Activated naive CD4-positive, alpha-beta T cell treated with anti-CD3 and anti-CD28 coated beads for 36 hours (primary cell): ENCODE measurements at places on chromosomes 5 and 9. TPM values are rescaled to one million over a fixed set of nuclear protein-coding genes. Genes with fewer than 3 reads are reported as not detected.

DNA sequence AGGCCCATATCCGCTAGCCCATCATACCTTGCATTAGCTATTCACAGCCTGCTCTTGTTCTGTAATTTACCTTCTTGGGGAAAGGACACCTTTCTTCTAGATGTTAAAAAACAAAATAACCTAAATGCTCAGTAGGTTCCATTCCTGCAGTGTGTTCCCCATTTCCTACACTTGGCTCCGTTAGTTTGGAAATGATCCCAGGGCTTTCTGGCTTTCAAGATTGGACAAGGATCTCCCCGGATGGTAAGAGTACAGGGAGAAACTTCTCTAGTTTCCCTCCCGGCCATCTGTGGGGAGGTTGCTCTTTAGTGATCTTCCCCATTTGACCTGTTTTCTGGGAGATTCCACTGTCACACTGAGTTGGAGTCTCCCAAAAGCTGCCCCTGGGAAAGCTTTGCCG, 27.3 kb upstream of the STC2 start:
- H3K4me3 ChIP-seq: no peak overlapping the region
- H3K4me1 ChIP-seq: no peaks in the 10 kb centered on the region
- H3K36me3 ChIP-seq: no peaks in the 10 kb centered on the region
- H3K27ac ChIP-seq: no peak overlapping the region

DNA sequence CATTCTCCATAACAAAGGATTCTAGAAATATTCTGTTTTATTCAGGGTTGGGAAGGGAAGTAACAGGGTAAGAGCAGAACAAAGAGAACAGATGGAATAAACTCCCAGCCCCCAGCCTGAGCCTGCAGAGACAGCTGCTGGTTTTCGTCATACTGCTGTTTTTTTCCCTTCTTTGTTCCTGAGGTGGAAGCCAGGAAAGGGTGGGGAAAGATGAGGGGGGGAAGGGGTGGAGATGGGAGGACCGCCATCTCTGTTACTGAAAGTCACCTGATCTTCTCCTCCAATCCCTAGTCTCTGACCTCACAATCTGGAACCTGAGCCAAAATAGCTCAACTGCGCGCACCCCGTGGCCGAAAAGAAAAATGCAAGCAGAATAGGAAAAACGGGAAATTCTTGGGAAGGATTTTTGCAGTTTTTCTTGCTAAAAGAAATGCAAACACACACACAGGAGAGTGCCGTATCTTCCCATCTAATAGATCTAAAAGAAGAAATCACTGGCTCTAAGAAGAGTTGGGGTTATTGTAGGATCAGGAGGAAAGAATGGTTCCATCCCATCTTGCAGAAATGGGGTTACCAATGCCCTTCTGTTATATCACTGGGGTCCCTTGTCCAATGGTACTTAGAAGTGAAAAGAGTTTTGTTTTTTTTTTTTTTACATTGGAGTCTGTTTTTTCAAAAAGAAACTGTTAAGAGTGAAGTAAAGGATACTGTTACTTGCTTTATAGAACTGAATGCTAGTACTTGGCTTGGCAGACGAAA, 57.9 kb downstream of the DIAPH1 start:
- peaks cover 35% of the 10 kb centered on the region for H3K4me1 ChIP-seq
- no peaks in the 10 kb centered on the region for H3K27me3 ChIP-seq
- no peak overlapping the region for H3K4me3 ChIP-seq
- peak overlapping the region; percentile 30 for H3K27ac ChIP-seq
- peak; percentile 7 for DNase-seq

LCP2 gene
- total RNA-seq: 122 TPM

BAAT gene
- total RNA-seq: not detected

DNA sequence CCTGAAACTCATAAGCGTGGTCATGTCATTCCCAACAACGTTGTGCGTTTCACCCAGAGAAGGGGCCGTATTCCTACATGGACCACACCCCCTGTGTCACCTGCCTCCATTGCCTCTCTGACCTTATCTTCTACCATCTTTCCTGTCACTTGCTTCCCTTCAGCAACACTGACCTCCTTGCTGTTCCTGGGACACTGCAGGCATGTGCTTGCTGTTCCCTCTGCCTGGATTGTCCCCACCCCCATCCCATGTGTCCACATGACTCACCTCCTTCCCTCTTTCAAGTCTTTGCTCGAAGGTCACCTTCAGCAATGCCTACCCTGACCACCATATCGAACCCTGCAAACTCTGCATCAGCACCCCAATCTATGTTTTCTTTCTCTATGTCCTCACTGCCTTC, 133.2 kb upstream of the ZNF618 start:
- no peak for DNase-seq
- peaks cover 13% of the 10 kb centered on the region for H3K27me3 ChIP-seq
- no peak overlapping the region for H3K4me3 ChIP-seq
- no peaks in the 10 kb centered on the region for H3K4me1 ChIP-seq
- no peaks in the 10 kb centered on the region for H3K36me3 ChIP-seq
- H3K27ac ChIP-seq: no peak overlapping the region

- H3K36me3 ChIP-seq: no peaks in the 10 kb centered on the region
- H3K4me1 ChIP-seq: no peaks in the 10 kb centered on the region
- no peak for DNase-seq
Measured at GRCh38 chr5:178337334-178337741, 104.7 kb upstream of the PHYKPL start.

- H3K27me3 ChIP-seq: peaks cover 75% of the 10 kb centered on the region
- H3K4me3 ChIP-seq: peak overlapping the region; percentile 52
- no peaks in the 10 kb centered on the region for H3K36me3 ChIP-seq
Measured at GRCh38 chr5:116575326-116576052, 866 bp upstream of the SEMA6A start.

DNA sequence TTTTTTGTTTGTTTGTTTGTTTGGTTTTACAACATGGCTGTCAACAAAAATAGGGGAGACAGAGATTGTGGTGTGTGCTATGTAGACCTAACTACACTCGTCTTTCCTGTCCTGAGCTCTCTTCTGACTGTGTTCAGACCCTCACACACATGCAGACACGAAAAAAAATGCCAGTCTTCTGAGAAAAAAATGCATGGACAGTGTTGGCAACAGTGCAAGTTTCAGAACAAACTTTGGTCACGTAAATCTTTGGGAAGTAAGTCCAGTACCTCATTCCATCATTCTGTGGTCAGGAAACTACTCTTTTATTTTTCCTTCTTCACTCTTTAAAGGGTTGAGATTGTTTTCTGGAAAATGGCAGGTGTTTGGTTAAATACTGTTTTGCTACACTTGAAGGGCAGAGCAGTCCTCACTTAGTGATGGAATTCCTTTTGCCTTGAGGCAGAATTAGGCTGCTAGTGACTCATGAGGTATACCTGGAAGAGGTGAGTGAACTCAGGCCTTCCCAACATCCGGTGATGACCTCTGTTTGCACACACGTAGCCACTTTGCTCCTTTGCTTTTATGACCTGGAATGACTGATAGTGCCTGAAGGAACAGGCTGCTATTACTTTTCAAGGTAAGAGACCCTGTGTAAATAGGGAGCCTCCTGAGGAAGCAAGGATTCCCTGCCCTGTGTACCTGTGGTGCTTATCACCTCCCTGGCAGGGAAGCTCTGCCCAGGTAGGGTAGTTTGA, 81.6 kb upstream of the TNFAIP8 start:
- no peak for DNase-seq
- peak overlapping the region; percentile 97 for H3K27ac ChIP-seq
- peaks cover 82% of the 10 kb centered on the region for H3K4me1 ChIP-seq
- no peaks in the 10 kb centered on the region for H3K27me3 ChIP-seq

TTC23L gene
- 0.42 TPM for total RNA-seq

TRIM36 gene
- total RNA-seq: 0.17 TPM

DNA sequence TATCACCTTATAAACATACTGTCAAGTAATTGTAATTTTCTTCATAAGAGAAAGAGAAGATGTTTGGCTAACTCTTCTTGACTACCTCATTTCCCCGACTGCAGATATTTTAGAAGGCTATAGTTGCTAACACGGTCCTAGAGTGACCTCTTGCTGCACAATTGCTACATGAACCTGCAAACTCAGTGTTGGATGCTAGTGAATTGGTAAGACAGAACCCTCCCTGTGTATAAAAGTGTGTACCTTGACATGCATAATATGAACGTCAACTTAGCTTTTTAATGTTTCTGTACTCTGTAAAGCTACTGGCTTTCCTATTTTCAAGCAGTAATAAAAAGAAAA, 46.7 kb upstream of the CER1 start:
- no peak overlapping the region for H3K27ac ChIP-seq
- peaks cover 2% of the 10 kb centered on the region for H3K4me1 ChIP-seq
- H3K36me3 ChIP-seq: no peaks in the 10 kb centered on the region
- DNase-seq: no peak
- H3K4me3 ChIP-seq: no peak overlapping the region
- H3K27me3 ChIP-seq: peaks cover 15% of the 10 kb centered on the region

- DNase-seq: no peak
- H3K27ac ChIP-seq: no peak overlapping the region
Measured at GRCh38 chr9:23820451-23821374, 5.3 kb downstream of the ELAVL2 start.

UIMC1 gene
- 54.6 TPM for total RNA-seq

ENG gene
- total RNA-seq: 10.5 TPM

DNA sequence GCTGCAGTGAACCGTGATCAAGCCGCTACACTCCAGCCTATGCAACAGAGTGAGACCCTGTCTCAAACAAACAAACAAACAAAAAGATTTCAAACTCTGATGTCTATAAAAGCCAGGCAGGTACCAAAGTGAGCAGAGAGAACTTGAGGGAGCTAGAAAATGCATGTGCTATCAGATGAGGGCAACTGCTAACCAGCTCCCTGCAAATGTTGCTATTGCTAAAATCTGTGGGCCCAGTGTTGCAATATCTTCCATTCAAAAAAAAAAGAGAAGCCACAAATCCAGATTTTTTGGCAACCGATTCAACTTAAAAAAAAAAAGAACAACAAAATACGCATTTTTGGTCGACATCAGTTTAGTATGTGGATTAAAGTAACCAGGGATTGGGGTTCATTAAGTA, 5.5 kb downstream of the UBE2D2 start:
- no peak for DNase-seq
- peaks cover 46% of the 10 kb centered on the region for H3K36me3 ChIP-seq
- H3K4me3 ChIP-seq: peak overlapping the region; percentile 69

GRCh38 chr5:89628876-89629635, 746.1 kb upstream of the MEF2C start:
- H3K4me1 ChIP-seq: no peaks in the 10 kb centered on the region
- DNase-seq: no peak
- no peak overlapping the region for H3K27ac ChIP-seq
- H3K4me3 ChIP-seq: no peak overlapping the region
- H3K27me3 ChIP-seq: no peaks in the 10 kb centered on the region

TMEM252 gene
- total RNA-seq: not detected

SLC6A3 gene
- total RNA-seq: not detected

TXNDC8 gene
- total RNA-seq: not detected

PTGES gene
- total RNA-seq: 0.44 TPM

GRCh38 chr5:124576848-124577409, 169.5 kb downstream of the ZNF608 start:
- H3K27ac ChIP-seq: no peak overlapping the region
- no peak overlapping the region for H3K4me3 ChIP-seq
- H3K4me1 ChIP-seq: no peaks in the 10 kb centered on the region
- no peaks in the 10 kb centered on the region for H3K36me3 ChIP-seq
- no peaks in the 10 kb centered on the region for H3K27me3 ChIP-seq

DNA sequence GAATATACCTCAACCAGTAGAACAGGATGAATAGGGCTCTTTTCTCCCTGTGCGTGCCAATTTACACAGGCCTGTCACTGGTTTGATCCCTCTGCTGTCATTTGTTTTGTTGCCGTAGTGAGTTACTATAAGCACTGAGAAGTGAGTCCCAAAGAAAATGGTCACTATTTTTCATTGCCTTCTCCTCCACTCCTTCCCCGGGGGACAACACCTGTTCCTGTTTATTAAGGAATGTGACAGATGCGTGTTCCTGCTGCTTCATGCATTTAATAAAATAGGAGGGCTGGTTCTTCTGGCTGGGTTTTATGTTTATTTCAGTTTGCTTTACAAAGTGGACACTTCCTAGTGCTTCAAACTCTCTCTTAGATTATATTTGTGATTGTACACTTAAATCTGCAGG, 6.4 kb downstream of the THBS4 start:
- no peak overlapping the region for H3K27ac ChIP-seq
- peaks cover 6% of the 10 kb centered on the region for H3K4me1 ChIP-seq
- peaks cover 46% of the 10 kb centered on the region for H3K27me3 ChIP-seq
- no peaks in the 10 kb centered on the region for H3K36me3 ChIP-seq

ANKRD18B gene
- 1.6 TPM for total RNA-seq

- H3K27me3 ChIP-seq: no peaks in the 10 kb centered on the region
- H3K4me3 ChIP-seq: no peak overlapping the region
- DNase-seq: no peak
Measured at GRCh38 chr5:23474315-23474714, 33.1 kb upstream of the PRDM9 start.

ESM1 gene
- not detected for total RNA-seq

POLR3G gene
- total RNA-seq: 10.1 TPM

GRCh38 chr9:125545845-125546244, 161.2 kb downstream of the MAPKAP1 start:
- H3K4me3 ChIP-seq: no peak overlapping the region
- no peak for DNase-seq
- H3K36me3 ChIP-seq: peaks cover 9% of the 10 kb centered on the region
- peaks cover 2% of the 10 kb centered on the region for H3K4me1 ChIP-seq
- no peak overlapping the region for H3K27ac ChIP-seq

SLCO6A1 gene
- not detected for total RNA-seq

- H3K4me3 ChIP-seq: no peak overlapping the region
- no peaks in the 10 kb centered on the region for H3K4me1 ChIP-seq
- no peaks in the 10 kb centered on the region for H3K36me3 ChIP-seq
- H3K27me3 ChIP-seq: no peaks in the 10 kb centered on the region
- DNase-seq: no peak
- H3K27ac ChIP-seq: no peak overlapping the region
Measured at GRCh38 chr5:98168871-98169270, 604.6 kb upstream of the RGMB start.

TMC1 gene
- not detected for total RNA-seq
